ENCODE measurements at places on chromosomes 2 and 18.

GRCh38 chr2:236922061-236922460 lies 163.6 kb upstream of the COPS8 start:
- peaks cover 33% of the 10 kb centered on the region for H3K27me3 ChIP-seq
- DNase-seq: no peak
- no peaks in the 10 kb centered on the region for H3K36me3 ChIP-seq
- H3K4me3 ChIP-seq: no peak overlapping the region
- no peak overlapping the region for H3K27ac ChIP-seq

DNA sequence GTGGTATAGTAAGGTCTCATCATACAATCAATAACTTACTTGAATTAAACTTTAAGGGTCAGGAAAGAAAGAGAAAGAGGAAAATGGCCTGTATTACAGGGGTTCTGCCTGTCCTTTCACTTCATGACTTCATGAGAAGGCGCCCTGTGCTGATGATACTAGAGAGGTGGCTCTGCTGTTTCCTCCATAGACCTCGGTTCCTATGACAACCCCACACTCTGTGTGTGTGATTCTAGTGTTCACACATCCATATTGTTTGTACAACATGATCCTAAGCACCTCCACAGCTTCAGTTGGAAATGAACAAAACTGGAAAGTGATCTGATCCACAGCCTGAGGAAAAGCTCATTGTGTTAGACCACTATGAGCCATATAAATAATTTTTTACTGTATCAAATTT lies 7.0 kb upstream of the REEP1 start:
- no peaks in the 10 kb centered on the region for H3K4me1 ChIP-seq
- H3K27me3 ChIP-seq: peaks cover 64% of the 10 kb centered on the region
- no peak overlapping the region for H3K4me3 ChIP-seq
- H3K27ac ChIP-seq: no peak overlapping the region
- no peaks in the 10 kb centered on the region for H3K36me3 ChIP-seq

DNA sequence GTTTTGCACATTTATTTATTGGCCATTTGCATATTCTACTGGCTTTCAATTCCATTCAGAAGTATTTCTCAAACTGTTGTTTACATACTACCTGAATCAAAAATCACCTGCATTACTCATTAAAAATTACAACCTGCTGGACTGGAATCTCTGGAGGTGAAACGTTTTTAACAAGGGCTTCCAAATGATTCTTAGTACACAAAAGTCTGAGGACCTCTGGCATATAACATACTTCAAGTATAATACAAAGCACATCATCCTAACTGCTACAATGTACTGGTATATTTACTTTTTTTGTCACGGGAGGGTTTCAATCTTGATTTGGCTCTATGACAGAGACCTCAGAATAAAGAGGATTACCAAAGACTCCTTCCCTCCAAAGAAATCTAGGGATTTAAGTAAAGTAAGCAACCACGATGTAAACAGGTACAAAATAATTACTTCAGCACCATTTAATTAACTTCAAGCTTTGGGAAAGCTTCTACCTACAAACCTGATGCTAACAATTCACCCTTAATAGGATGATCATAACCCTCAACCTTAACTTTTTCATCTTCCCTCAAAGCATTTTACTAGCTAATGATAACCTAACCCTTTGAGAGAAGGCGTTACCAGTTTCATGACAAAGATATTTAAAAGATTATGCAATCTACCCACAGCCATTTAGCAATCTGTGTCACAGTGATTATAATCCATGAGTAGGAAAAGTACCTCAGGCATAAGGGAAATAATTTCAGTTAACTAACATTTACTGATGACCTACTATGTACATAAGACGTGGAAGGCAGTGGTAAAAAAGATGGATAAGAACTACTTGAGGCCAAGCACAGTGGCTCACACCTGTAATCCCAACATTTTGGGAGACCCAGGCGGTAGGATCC lies 24.7 kb downstream of the ATAD2B start:
- peaks cover 38% of the 10 kb centered on the region for H3K4me1 ChIP-seq
- H3K36me3 ChIP-seq: no peaks in the 10 kb centered on the region
- H3K27ac ChIP-seq: no peak overlapping the region

DNA sequence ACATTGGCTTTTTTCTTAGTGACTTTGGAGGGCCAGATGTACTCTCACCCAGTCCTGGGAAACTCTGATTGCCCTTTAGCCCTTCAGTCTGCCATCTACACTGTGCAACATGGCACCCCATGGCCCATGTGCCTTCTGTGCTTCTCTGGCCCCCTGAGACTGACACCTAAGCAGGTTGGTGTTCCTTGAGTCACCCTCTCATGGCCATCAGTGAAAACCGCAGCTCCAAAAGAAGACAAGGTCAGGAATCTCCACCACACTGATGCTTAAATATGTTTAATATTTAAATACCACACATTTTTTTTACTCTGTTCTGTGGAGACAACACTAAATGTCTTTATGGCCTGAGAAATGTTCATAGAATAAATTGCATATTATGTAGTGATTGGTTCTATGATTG lies 23.9 kb downstream of the DCC start:
- no peaks in the 10 kb centered on the region for H3K27me3 ChIP-seq
- no peak overlapping the region for H3K27ac ChIP-seq
- no peaks in the 10 kb centered on the region for H3K36me3 ChIP-seq
- H3K4me3 ChIP-seq: no peak overlapping the region
- DNase-seq: no peak

- no peaks in the 10 kb centered on the region for H3K36me3 ChIP-seq
- DNase-seq: no peak
- H3K27me3 ChIP-seq: peaks cover 18% of the 10 kb centered on the region
- H3K4me1 ChIP-seq: peaks cover 7% of the 10 kb centered on the region
- no peak overlapping the region for H3K27ac ChIP-seq
Observed at GRCh38 chr2:215832791-215833190, 180.6 kb downstream of the MREG start.

DNA sequence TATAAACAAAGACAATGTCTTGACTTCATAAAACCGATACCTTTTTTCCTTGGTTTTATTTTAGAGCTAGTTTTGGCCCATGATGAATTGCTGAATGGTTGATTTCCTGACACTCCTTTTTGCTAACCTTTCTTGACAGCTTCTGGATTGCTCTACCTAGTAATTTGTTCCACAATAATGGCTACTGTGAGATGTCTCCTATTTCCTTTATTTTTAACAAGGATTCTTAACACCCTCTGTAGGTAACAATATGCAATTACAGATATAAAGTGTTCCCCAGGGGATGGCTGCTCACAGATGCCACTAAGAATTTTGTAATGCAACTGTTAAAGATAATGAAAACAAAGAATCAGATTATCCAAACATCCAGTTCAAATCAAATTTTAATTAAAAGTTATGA lies 100.8 kb upstream of the ATP5MC3 start:
- no peak overlapping the region for H3K27ac ChIP-seq
- no peak for DNase-seq
- no peak overlapping the region for H3K4me3 ChIP-seq

DNA sequence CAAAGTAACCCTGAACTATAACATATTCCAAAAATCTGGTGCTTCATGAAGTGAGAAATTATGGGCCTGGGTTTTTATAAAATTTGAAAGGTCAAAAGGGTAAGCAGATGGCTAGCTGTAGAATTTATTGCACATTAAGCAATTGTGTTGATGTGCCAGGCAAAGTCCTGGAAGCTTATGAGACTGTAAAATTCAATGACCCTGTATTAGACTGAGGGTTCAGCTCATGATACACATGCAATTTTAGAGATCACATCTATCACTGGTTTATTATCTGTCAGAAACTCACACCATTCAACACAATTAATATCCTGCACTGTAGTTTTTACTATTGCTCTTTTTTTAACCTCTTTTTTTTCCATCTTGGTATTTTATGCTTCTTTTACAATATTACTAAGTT lies 1162.6 kb upstream of the SLC39A10 start:
- H3K36me3 ChIP-seq: no peaks in the 10 kb centered on the region
- DNase-seq: no peak
- no peaks in the 10 kb centered on the region for H3K4me1 ChIP-seq
- H3K27ac ChIP-seq: no peak overlapping the region
- no peak overlapping the region for H3K4me3 ChIP-seq

- H3K27me3 ChIP-seq: no peaks in the 10 kb centered on the region
- no peaks in the 10 kb centered on the region for H3K36me3 ChIP-seq
- no peak overlapping the region for H3K4me3 ChIP-seq
Observed at GRCh38 chr2:95276244-95276887, 2.1 kb downstream of the PROM2 start.

DNA sequence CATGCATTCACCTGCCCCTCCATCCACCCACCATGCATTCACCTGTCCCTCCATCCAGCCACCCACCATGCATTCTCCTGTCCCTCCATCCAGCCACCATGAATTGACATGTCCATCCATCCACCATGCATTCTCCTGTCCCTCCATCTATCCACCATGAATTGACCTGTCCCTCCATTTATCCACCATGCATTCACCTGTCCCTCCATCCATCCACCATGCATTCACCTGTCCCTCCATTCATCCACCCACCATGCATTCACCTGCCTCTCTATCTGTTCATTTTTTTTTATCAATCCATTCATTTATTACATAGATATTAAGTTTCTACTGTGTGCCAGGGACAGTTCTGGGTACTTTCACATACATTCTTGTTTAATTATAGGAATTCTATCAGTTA lies 69.2 kb downstream of the MYCN start:
- no peaks in the 10 kb centered on the region for H3K36me3 ChIP-seq
- no peaks in the 10 kb centered on the region for H3K4me1 ChIP-seq
- no peak for DNase-seq
- no peak overlapping the region for H3K27ac ChIP-seq
- peaks cover 18% of the 10 kb centered on the region for H3K27me3 ChIP-seq
- no peak overlapping the region for H3K4me3 ChIP-seq

- H3K27ac ChIP-seq: no peak overlapping the region
- H3K4me1 ChIP-seq: no peaks in the 10 kb centered on the region
- DNase-seq: no peak
- H3K36me3 ChIP-seq: no peaks in the 10 kb centered on the region
- no peak overlapping the region for H3K4me3 ChIP-seq
Observed at GRCh38 chr2:70411483-70412125, 109.7 kb upstream of the FAM136A start.

- H3K4me1 ChIP-seq: no peaks in the 10 kb centered on the region
- H3K36me3 ChIP-seq: no peaks in the 10 kb centered on the region
- no peak for DNase-seq
- H3K27me3 ChIP-seq: no peaks in the 10 kb centered on the region
Observed at GRCh38 chr2:187453078-187453641, 5.1 kb upstream of the CALCRL start.

DNA sequence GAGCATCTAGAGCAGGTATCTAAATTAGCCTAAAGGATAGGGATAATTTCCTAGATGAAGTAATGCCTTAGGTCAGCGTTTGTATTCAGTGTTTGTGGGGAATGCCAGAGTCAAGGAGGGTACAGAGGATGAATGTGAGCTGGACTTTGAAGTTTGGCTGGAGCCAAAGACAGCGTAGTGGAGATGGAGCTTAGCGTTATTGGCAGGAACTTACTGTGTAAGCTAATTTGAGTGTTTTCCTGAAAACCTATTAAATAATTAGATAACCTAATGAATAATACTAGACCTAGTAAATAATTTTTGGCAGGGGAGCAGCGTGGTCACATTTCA lies 4.2 kb downstream of the RNF138 start:
- H3K4me1 ChIP-seq: peaks cover 61% of the 10 kb centered on the region
- peak overlapping the region; percentile 98 for H3K4me3 ChIP-seq
- peaks cover 65% of the 10 kb centered on the region for H3K36me3 ChIP-seq

GRCh38 chr18:75164479-75164878 lies 44.5 kb downstream of the PTGR3 start:
- no peak overlapping the region for H3K4me3 ChIP-seq
- peaks cover 57% of the 10 kb centered on the region for H3K27me3 ChIP-seq
- H3K4me1 ChIP-seq: peaks cover 9% of the 10 kb centered on the region
- no peak overlapping the region for H3K27ac ChIP-seq
- DNase-seq: no peak
- H3K36me3 ChIP-seq: no peaks in the 10 kb centered on the region

DNA sequence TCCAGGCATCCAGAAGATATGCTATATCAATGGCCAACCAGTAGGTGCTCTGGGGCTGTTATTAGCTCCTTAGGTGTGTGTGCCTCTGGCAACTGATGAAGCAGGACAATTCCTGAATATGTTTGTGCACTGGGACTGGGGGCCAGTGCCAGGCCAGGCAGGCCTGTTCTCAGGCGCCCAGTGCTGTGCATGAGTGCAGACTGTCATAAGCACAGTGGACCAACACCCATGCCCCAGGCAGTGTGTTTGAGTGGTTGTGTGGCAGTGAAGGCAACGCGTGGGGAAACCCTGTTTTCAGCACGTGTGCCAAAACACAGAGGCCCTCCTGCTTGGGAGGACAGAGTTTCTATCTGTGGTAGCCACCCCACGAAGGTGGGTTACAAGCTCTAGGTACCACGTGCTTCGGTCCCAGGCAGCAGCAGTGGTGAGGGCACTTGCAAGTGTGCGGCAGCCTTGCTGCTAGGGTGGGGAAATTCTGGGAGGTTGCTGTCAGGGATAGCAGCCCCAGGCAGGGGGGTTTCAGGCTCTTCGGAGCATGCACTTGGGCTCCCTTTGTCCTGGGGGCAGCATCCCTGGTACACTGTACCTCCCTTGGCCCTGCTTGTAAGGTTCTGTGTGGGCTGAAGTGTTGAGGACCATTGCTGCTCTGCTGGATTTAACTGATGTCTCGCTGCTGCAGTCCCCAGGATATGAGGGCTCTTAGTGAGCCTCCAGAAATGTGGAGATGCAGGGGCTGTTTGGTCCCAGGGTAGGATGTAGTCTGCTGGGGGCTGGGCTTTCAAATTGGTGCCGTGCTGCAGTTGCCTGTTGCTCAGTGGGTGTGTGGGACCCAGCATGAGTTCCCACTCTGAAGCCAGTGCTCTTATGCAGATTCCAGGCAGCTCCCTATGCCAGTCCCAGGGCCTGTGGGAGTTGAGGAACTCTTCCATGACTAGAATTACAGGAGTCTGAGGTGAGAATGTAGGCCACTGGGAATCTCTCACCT lies 280.9 kb downstream of the RPRM start:
- no peaks in the 10 kb centered on the region for H3K36me3 ChIP-seq
- H3K4me1 ChIP-seq: no peaks in the 10 kb centered on the region
- H3K27me3 ChIP-seq: peaks cover 5% of the 10 kb centered on the region
- no peak overlapping the region for H3K4me3 ChIP-seq
- H3K27ac ChIP-seq: no peak overlapping the region
- no peak for DNase-seq

GRCh38 chr2:37659723-37660122 lies 11.7 kb downstream of the CDC42EP3 start:
- no peak for DNase-seq
- H3K27me3 ChIP-seq: no peaks in the 10 kb centered on the region
- H3K27ac ChIP-seq: peak overlapping the region; percentile 91
- H3K4me3 ChIP-seq: no peak overlapping the region
- peaks cover 94% of the 10 kb centered on the region for H3K4me1 ChIP-seq
- H3K36me3 ChIP-seq: peaks cover 23% of the 10 kb centered on the region

GRCh38 chr2:69628325-69629021 lies 15.1 kb downstream of the AAK1 start:
- peaks cover 5% of the 10 kb centered on the region for H3K36me3 ChIP-seq
- H3K4me1 ChIP-seq: peaks cover 23% of the 10 kb centered on the region
- H3K27me3 ChIP-seq: no peaks in the 10 kb centered on the region
- DNase-seq: no peak
- no peak overlapping the region for H3K4me3 ChIP-seq

GRCh38 chr2:98822301-98823164 lies 91.6 kb upstream of the MGAT4A start:
- H3K4me1 ChIP-seq: peaks cover 13% of the 10 kb centered on the region
- H3K27me3 ChIP-seq: no peaks in the 10 kb centered on the region
- DNase-seq: peak; percentile 54
- peak overlapping the region; percentile 2 for H3K27ac ChIP-seq
- H3K36me3 ChIP-seq: no peaks in the 10 kb centered on the region

GRCh38 chr2:160132761-160133160 lies 67.3 kb downstream of the ITGB6 start:
- DNase-seq: no peak
- H3K27ac ChIP-seq: no peak overlapping the region
- peaks cover 29% of the 10 kb centered on the region for H3K27me3 ChIP-seq
- no peak overlapping the region for H3K4me3 ChIP-seq
- no peaks in the 10 kb centered on the region for H3K36me3 ChIP-seq
- no peaks in the 10 kb centered on the region for H3K4me1 ChIP-seq
